Nucleus accumbens (tissue), 56 donors: ENCODE measurements at places on chromosomes 12 and 14.

DNA sequence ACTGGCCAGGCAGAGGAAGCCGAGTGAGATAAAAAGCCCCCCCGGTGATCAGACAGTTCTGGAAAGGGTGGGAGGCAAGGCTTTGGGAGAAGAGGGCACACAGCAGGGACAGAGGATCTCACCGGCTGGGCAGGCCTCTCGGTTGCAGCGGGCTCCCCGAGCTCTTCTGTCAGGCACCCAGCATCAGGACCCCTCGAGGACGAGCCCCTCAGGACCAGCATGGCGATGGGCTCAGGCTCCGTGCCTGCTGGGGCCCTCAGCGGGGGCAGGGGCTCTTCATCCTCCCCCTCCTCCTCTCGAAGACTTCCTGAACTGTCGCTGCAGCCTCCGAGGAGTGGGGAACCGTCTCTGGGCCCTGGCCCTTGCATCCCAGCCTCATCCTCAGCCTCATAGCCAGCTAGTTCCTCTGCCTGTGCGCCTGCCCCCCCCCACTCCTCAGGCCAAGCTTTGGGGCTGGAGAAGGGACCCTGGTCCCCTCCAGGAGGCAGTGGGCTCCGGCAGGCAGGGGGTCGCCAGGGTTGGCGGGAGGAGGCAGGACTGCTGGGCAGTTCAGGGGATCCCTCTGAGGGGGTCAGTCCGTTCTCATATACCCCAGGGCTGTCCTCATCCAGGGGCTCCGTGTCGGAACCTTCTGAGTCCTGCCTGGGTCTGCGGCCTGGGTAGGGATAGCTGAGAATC is 3.4 kb upstream of the AP1G2 start:
- DNase-seq = no peak

- no peak for DNase-seq
Observed at GRCh38 chr12:11723993-11724392, 74.5 kb downstream of the ETV6 start.

DNA sequence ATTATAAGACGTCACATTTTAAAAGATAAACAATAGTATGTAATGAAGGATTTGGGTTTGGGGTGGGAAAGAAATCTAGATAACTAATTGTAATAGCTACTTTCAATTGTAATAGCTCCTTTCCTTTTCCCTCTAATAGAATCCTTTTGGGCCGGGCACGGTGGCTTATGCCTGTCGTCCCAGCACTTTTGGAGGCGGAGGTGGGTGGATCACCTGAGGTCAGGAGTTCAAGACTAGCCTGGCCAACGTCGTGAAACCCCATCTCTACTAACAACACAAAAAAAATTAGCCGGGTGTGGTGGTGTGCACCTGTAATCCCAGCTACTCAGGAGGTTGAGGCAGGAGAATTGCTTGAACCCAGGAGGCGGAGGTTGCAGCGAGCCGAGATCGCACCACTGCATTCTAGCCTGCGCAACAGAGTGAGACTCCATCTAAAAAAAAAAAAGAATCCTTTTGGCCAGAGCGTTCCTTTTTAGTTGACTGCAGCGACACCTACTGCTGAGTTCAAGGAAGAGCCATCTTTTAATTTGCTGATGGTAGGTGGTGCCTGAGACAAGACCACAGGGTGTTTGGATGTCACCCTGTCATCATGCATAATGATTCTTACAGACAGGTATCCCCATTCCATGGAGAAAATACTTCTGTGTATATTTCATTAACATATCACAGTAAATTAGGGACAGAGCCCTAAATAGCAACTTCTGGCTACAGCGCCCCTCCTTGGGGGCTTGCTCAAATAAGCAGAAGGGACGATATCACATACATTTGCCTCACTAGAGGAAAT is 79.5 kb downstream of the ARMH4 start:
- DNase-seq = peak; percentile 21

DNA sequence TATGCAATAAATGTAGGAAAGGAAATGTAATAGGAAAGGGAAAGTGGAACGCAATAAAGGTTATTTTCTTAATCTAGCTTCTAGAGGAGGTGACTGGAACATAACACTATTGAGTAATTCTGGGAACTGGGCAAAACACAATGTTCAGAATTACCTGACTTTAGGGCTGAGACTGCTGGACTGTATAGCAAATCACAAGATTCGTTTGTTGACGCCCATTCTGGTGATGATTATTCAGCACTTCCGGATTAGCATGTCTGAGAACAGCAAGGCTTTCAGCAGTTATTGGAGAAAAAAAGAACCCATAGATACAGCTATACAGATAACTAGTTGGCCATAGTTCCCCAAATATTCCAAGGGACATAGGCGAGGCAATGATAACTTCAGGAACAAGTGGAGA is 2.3 kb upstream of the KLRD1 start:
- no peak for DNase-seq
